ENCODE measurements at places on chromosomes 2 and 18.

- DNase-seq: no peak
Measured at GRCh38 chr18:23963443-23964165, 51.0 kb upstream of the TTC39C start.

DNA sequence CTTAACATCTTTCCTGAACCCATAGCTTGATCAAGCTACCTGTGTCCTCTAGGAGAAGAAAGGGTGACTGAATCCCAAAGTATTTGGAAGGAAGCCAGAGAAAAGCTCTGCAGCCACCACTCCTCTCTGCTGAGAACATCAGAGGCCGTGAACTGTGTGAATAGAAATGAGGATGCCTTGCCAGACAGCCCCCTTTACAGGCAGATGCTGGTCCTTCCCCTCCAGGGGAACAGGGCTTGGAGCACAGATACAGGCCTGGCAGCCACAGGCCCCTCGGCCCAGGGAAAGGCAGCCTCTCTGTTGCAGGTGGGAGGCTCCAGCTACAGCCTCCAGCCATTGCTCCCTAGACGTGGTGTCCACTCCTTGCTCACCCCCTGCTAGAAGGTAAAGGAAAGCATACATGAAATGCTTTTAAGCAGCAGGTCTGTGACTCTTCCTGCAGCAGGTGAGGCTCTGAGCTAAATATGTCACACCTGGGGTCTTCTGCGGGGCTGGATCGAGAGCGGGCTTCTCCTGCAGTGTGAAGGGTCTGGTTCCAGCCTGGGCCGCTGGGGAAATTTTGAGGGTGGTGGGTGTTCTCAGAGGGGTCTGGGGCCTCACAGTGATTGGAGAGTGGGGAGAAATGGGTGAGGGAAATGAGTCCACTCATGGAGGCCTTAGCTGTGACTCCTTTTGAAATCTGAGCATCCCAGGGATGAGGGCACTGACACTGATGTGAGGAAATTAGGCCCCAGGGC is 234.0 kb downstream of the KLHL29 start:
- peak; percentile 47 for DNase-seq

DNA sequence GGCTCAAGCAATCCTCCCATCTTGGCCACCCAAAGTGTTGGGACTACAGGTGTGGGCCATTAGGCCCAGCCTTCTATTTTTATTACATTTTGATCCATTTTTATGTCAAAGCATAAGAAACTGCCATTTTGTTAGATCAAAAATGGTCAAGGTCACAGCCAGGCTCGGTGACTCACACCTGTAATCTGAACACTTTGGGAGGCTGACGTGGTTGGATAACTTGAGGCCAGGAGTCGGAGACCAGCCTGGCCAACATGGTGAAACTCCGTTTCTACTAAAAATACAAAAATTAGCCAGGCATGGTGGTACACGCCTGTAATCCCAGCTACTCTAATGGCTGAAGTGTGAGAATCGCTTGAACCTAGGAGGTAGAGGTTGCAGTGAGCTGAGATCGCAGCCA is 49.2 kb downstream of the EEF1B2 start:
- no peak for DNase-seq

GRCh38 chr18:72063001-72063400 is 481.1 kb downstream of the CBLN2 start:
- no peak for DNase-seq

- peak; percentile 53 for DNase-seq
Measured at GRCh38 chr2:18950361-18950851, 361.0 kb upstream of the NT5C1B start.

DNA sequence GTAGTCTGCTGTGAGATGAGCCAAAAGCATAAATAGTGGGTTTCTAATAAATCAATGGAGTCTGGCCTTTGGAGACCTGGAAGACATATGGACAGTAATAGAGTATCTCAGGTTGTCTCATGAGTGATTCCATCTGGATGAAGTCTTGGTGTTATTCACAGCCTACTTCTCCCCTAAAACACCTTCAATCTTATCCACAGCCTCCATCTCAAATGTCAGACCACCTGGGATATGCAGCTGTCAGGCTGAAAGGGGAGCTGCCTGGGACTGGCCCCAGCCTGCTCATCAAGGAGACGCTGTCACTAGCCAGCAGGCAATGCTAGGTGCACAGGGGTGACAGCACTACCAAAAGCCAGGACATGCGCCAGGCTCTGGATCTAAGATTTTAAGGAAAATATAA is 684.0 kb upstream of the ZEB2 start:
- no peak for DNase-seq

DNA sequence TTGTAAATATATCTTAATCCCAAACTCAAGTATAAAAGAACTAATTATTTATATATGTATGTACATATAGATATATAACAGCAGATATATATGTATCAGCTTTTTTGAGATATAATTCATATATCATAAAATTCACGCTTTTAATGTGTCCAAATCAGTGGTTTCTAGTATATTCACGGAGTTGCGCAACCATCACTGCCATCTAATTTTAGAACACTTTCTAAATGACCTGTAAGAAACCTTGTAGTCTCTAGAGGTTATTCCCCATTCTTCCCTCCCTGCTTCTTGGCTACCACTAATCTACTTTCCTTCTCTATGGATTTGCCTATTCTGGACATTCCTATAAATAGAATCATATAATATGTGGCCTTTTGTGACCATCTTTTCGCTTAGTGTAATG is 163.5 kb upstream of the TCF4 start:
- DNase-seq: no peak

DNA sequence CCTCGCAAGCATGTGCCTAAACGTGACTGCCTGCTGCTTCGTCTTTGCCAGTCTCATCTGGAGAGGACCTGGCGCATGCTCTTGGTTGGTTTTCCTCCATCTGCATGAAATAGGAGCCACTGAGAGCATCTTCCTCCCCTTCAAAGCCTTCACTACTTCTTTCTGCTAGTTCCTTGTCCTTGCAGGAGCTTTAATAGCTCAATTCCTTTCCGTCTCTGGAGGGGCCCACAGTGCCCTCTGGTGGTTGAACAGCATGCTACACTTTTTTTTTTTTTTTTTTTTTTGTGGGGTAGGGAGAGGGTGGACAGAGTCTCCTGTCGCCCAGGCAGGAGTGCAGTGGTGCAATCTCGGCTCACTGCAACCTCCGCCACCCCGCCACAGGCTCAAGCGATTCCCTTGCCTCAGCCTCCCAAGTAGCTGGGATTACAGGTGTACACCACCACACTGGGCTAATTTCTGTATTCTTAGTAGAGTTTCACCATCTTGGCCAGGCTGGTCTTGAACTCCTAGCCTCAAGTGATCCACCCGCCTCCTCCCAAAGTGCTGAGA is 59.6 kb downstream of the SP110 start:
- DNase-seq: peak; percentile 41

DNA sequence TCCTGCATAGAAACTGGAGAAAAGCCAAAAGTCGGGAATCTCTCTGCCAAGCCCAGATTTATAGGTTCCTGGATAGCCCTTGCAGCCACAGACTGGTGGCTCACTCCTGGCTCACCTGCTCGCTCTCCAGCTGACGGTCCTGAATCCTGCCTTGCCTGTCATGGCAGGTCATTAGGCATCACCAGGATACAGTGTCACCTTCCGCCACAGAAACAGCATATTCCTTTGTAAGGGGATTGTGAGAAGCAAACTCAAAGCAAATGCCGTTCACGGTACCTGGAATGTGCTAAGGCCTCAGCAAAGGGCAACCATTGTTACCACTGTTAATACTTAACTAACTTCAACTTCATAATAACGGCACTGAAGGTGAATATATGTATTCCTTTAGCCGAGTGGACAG is 57.1 kb upstream of the GPR45 start:
- DNase-seq: no peak

- no peak for DNase-seq
Measured at GRCh38 chr2:55239656-55240222, 7.3 kb downstream of the RPS27A start.

DNA sequence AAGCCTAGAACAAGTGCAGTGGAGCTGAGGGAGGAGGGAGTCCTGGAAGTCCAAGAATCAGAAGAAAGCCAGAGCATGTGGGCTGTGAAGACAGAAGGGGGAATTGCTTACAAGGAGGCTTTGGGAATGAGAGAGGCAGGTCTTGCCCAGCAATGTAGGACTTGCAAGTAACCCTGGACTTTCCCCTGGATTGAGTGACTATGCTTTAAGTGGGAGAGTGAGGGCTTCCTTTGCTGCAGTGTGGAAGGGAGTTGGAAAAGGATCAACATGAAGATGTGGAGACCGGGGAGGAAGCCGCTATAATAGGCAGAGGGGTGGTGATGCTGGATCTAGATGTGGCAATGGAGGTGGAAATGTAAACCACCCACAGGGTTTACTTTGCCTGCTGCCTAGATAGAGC is 13.8 kb upstream of the SCYGR1 start:
- DNase-seq: no peak

- DNase-seq: no peak
Measured at GRCh38 chr18:62510789-62511188, 12.0 kb upstream of the ZCCHC2 start.

GRCh38 chr18:59902131-59902992 is 2.6 kb downstream of the PMAIP1 start:
- peak; percentile 82 for DNase-seq

- DNase-seq: peak; percentile 31
Measured at GRCh38 chr2:168215813-168216212, 31.6 kb downstream of the STK39 start.

DNA sequence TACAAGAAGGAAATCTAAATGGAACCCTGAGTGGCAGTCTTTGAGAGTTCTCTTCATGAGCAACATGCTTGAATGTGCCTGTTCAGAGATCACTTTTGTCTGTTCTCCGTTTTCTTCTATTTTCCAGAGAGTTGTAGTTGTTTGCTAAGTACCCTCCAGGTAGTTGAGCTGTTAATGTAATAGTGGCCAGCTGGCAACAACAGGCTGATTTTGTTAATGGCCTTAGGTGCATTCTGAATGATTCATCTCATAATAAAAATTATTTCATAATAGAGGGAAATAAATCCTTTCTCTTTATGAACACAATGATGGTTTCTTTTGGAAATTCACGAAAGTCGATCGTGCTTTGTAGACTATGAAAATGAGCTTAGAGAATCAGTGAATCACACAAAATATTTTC is 136.8 kb downstream of the LRP1B start:
- no peak for DNase-seq

- no peak for DNase-seq
Measured at GRCh38 chr2:16725549-16725948, 59.9 kb upstream of the CYRIA start.

DNA sequence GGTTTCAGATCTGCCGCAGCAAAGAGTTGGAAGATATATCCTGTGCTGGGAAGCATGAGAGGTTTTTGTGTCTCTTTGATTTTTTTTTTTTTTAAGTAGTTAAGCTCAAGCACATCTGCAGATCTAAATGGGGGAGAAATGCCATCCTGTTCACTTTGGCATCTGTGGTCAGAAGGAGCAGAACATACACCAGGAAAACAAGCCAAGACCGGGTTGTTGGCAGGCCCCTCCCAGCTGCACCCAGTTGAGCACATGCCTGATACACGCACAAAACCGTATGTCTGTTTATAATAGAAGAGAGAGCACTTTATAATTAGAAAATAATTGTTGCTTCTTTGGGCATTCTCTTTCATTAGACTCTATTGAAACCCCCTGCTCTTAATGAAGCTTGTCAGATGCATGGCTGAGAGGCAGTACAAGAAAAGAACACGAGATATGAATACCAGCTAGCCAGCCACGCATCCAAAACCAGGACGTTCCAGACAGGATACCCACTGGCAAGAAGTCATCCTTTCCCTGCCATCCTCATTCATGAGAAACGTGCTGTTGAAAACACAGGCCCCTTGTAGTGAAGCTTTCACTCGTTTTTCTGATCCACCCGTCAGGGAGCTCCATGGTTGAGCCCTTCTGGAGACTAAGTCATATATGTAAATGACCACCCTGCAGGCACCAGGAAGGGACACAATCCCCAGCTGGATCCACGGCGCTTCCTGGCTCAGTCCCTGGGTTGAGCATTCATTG is 152.2 kb downstream of the ALPK2 start:
- no peak for DNase-seq

DNA sequence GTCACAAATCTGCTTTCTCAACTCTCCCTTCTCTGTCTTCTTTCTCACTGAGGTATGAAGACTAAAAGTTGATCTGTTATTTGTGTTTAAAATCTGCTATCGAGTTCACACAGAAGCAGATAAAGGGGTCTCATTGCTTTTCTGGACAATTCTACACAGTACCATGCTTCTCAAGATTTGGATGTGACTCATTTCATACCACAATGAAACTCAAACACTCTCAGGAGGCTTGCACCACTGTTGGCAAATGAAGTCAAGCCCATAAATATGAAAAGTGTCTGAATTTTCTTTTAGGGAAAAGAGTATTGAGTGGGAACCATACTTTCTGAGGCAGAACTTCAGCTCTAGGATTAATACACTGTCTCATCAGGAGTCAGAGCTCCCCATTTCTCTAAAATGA is 274.6 kb upstream of the CYRIA start:
- no peak for DNase-seq

DNA sequence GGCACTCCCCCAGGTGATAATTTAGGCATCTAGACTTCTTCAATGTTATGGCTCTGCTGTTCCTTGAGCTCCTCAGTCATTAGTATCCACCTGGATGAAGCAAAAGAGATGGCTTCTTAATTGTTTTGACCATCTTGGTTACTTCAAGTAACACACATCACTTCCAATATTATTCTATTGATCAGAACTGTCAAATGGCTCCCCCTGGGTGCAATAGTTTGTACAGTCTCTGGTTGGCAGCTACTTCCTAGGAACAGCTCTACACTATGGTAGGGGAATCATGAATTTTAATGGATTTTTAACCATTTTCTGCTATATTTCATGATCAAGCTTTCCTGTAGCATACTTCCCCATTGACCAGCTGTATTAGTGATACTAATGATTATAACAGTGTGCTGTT is 157.0 kb downstream of the NYAP2 start:
- DNase-seq: no peak

- DNase-seq: peak; percentile 35
Measured at GRCh38 chr2:127024769-127025358, 82.1 kb downstream of the BIN1 start.

Data from fibroblast of skin of back (primary cell).